Stimulated activated CD8-positive, alpha-beta memory T cell treated with anti-CD3 and anti-CD28 coated beads, Interleukin-7, amount 100 ng/mL, for 48 hours (primary cell): ENCODE measurements at places on chromosomes 1 and 21.

DNA sequence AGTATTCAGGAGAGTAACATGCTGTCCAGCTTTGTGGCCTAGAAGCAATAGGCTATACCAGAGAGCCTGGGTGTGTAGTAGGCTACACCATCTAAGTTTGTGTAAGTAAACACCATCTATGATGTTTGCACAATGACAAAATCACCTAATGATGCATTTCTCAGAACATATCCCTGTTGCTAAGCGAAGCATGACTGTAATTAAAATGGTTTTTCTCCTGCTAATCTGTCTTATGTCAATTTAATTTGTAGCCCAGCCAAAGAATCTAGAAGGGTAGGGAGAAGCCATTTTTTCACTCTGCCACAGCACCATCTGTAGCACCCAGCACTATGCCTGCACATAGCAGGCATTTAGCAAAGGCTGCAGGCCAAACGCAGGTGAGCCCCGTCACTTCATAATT lies 2.0 kb upstream of the TTC24 start:
- DNase-seq = no peak

- no peak for DNase-seq
These were observed 66.0 kb upstream of the SLC25A33 start for GRCh38 chr1:9473032-9473807.

DNA sequence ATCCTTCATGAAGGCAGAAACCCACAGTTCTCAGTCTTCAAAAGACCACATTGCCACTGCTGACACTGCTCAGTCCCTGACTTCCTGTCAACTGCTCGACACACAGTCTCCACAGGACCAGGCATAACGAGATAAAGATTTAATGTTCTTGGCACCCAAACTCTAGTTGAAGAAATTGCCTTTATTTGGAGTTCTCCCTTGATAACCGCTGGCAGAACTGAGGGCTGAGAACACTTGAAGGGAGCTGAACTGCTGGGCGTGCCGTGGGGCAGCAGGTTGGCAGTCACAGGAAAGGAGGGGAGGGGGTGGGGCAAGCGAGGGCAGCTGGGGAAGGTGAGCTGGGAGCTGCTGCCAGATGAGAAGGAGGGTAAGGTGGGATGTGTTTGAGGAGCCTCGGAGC lies 15.9 kb downstream of the HENMT1 start:
- DNase-seq = peak; percentile 14

DNA sequence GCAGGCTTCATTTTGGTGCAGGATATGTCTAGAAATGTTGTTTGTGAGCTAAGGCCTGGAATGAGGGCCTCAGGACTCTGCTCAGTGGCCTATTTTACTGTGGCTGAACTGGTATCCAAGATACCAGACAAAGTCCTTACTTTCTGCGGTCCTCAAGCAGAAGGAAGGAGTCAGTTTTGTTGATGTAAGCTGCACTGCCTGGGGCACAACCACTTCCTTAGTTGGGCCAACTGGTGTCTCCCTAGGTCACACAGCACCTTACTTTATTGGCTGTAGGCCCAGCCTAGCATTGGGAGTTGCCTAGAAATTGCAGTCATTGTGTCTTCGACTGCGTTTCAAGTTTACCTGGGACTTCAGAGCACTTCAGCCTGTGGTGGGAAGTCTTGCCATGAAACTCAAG lies 1322.7 kb downstream of the AMY1C start:
- no peak for DNase-seq

- DNase-seq = no peak
These were observed 2.0 kb downstream of the MAPKAPK2 start for GRCh38 chr1:206686478-206687249.

GRCh38 chr1:151846062-151846568 lies 6.5 kb upstream of the C2CD4D start:
- DNase-seq = peak; percentile 34

- DNase-seq = no peak
These were observed 40.6 kb upstream of the LRP8 start for GRCh38 chr1:53368314-53369033.

- DNase-seq = no peak
These were observed 26.1 kb upstream of the GTF2B start for GRCh38 chr1:88917321-88918025.

GRCh38 chr21:35738347-35738961 lies 321.9 kb downstream of the SETD4 start:
- DNase-seq = no peak

DNA sequence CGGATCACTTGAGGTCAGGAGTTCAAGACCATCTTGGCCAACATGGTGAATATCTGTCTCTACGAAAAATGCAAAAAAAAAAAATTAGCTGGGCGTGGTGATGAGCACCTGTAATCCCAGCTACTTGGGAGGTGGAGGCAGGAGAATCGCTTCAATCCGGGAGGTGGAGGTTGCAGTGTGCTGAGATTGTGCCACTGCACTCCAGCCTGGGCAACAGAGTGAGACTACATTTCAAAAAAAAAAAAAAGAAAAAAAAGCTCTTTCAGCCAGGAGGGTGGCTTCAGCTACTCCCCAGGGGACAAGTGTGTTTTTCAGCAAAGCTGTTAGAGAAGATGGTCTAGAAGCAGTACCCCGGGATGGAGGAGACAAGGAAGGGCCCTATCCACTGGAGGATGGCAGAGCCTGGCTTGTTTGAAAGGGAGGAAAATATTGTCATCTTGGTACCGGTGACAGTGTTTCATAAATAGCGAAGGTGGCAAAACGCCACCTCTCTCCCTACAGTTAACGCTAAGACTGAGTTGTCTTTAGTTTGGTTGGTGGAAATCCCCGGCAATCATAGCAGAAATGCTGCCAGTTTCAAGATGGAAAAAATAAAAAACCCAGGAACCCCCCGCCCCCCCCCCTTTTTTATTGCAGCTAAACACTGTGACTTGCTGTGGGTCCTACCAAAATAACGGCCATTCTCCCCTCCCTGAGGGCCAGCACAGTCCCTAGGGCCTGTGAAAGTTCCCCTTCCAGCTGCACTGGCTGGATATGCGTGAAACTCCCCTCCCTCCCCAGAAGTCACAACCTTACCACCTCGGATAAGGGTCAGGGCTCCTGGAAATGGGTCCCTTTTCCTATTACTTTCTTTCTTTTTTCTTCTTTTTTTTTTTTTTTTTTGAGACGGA lies 3.5 kb downstream of the PIK3CD start:
- no peak for DNase-seq

GRCh38 chr1:31809698-31810097 lies 6.1 kb downstream of the SPOCD1 start:
- DNase-seq = no peak

- DNase-seq = no peak
These were observed 163.7 kb upstream of the EDN2 start for GRCh38 chr1:41648230-41648629.

DNA sequence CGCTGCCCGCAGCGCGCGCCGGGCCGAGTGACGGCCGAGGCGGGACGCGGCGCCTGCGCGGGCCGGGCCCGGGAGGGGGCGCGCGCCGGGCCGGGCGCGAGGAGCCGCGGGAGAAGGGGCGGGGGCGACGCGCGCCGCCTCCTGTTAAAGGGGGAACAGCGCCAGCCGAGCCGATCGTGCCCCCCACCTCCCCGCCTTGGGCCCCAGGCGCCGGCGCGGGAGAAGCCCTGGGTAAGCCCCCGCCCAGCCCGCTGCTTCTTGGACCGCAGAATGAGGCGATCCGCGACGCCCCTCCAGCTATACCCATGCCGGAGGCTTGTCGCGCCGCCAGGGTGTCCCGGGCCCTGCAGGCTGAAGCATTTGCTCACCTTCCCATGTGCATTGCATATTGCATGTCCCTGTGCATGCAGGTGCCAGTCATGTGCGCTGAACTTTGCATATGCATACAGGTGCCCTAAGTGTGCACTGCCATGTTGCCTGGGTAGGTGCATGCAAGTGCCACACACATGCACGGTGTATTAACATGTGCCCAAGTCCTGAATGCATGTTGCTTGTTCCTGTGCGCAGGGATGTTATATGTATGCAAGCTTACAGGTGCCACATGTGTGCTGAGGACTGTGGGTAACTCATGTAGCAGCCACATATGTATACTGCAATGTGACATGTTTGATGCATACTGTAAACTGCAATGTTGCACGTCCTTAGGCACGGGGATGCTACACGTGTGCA lies at the start of gene ADGRB2:
TSS of gene ADGRB2 (minus strand) at position 29 of the 729 bp plus-strand sequence. CDS start 7,119 bp downstream, outside the sequence.
- DNase-seq = no peak

DNA sequence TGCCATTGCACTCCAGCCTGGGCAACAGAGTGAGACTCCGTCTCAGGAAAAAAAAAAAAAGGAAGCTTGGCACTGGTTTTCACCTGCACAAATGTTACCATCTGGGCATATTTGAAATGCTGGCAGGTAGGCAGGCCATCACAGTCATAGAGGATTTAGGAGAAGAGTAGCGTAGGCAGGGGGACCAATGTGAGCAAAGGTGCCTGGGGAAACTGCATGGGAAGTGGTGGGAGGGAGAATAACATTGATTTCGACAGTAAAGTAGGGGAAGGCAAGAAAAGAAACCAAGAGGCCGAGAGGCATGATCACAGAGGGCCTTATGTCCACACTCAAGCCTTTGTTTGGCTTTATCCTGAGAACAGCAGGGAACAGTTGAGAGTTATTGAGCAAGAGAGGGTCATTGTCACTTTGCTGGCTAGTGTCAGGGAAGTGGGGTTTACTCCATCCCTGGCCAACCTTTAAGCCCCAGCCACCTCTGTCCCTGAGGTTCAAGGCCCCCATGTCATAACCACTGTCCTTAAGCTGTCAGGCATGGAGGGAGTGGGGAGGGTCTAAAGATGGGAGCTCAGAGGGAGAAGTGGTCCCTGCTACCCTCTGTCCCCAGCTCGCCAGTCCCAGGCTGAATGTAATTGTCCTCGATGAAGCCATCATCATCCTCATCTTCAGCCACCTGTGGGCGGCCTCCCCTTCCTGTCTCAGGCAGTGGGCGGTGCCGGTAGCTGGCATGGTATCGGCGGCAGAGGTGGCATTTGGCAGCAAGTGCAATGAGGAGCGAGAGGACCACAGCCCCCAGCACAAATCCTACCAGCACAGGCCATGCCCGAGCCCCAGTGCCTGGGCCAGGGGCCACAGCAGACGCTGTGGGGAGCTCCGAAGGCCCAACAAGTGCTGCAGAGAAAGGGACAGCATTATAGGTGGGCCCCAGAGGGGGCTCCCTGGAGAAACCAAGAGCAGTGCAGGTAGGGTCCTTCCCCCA lies 2.9 kb downstream of the C1orf210 start:
- DNase-seq = no peak
